ENCODE measurements at places on chromosomes 7 and 10.

- DNase-seq: no peak
These were observed 81.2 kb downstream of the CTBP2 start for GRCh38 chr10:125079091-125079600.

DNA sequence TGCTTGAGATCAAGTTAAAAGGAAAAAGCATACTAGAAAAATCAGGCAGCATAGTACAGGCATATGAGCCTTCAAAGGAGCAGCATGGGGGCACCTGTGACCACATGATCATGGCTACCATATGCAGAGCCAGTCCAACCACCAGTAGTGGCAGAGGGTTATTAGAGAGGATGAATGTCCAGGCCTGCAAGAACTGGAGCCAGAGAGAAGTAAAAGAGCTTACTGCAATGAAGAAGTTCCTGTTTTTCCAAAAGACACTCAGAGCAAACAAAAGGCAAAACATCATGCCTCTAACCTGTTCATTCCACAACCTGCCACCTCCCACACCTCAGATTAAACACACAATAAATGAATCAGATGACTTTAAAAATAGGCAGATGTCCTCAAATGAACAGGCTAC, 99.6 kb upstream of the NAMPT start:
- no peak for DNase-seq

GRCh38 chr10:49512121-49512809, 26.7 kb downstream of the ERCC6 start:
- DNase-seq: no peak

GRCh38 chr7:75010036-75010435, 45.5 kb downstream of the CASTOR2 start:
- no peak for DNase-seq

- no peak for DNase-seq
These were observed 94.3 kb downstream of the AUTS2 start for GRCh38 chr7:69692611-69693010.
